ENCODE measurements at places on chromosomes 5 and 9.

DNA sequence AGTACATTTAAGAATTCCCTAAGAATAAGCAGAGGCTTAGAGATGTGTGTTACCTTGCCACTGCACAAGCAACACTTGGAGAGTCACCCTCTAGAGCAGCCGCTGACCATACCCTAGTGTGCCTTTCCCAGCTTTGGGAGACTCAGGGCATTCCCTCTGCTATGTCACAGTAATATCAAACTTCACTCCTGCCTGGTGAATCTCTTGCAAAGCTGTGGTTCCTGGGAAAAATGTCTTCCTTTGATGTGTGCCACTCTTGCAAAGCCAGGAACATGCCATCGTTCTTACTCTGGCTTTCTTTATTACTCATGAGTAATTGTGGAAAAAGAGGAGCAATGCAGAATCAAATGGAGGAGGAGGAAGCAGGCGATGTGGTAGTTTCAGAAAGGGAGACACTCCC lies 173.2 kb downstream of the CCDC192 start:
- no peak for DNase-seq

GRCh38 chr5:66769839-66770617 lies 173.8 kb downstream of the MAST4 start:
- no peak for DNase-seq

GRCh38 chr5:168366116-168366515 lies 74.7 kb downstream of the WWC1 start:
- DNase-seq, result no peak

GRCh38 chr9:27943501-27943900 lies 370.2 kb upstream of the C9orf72 start:
- DNase-seq, result no peak

DNA sequence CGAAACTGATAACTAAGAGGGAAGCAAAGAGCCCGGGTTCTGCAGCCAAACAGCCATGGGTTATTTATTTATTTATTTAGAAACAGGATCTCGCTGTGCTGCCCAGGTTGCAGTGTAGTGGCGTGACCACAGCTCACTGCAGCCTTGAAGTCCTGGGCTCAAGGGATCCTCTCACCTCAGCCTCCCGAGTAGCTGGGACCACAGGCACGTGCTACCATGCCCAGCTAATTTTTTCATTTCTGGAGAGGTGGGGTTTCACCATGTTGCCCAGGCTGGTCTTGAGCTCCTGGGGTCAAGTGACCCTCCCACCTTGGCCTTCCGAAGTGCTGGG lies 24.1 kb downstream of the NDUFA8 start:
- DNase-seq, result no peak

DNA sequence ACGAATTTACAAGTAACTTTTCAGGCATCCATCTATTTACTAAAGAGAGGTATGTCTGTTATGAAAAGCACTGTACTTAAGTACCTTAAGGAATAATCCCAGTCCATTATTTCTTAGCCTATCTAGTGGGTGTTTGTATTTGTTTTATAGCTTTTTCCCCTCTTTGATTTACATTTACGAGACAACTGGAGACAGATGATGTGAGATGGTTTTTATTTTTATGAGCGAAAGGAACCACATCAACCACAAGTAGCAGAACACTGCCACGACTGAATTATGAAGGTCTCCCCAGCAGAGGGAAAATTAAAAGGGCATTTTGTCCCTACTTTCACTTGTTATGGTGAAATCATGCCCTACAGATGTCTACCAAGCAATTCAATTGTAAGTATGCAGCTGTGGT lies 357.8 kb downstream of the NFIB start:
- no peak for DNase-seq

GRCh38 chr5:54403885-54404416 lies 51.5 kb upstream of the HSPB3 start:
- DNase-seq, result no peak

DNA sequence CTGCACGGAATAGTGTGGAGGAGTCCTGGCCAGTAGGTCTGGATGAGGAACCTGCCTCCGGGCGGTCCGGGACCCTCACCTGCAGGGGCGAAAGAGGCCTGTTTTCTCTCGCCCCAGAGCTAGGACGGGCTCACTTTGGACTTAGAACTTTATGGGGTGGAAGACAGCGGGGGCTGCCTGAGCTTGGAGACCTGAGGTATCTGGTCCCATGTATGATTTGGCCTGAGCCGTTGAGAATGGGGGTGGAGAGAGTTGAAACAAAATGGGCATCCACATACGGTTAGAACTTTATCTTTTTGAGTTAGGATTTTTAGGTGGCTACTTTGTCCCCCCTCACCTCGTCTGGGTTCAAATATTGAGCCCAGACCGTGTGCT lies 681 bp upstream of the ETF1 start:
- DNase-seq, result no peak

DNA sequence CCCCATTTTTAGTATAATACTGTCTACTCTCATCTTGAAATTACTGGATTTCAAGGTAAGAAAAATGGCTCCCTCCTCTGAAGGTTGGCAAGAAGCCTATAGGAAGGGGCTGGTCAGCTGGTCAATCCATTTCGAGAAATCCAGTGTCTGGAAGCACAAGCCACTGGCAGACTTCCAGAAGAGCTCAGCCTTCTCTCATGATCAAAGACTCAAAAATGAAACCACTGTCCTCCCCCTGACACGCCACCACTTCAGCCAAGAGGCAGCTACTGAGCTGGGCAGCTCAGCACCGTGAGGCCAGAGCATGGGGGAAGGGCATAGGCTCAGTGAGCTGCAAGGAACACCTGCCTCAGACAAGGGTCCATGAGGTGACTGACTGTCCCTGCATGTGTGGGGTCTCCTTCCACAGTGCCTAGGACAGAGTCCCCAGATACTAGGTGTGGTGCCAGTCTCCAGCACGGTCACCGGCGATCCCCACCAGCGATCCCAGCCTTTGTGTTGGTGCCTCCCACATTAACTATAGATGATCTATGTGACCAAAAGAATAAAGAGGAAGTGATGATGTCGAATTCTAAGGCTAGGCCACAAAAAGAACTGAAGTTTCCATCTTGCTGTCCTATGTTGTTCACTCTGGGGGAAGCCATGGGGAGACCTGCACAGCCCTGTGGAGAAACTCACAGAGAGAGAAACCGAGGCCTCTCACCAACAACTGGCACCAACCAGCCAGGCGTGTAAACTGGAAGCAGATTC lies 100.1 kb upstream of the LRRTM2 start:
- no peak for DNase-seq

GRCh38 chr5:97143704-97144103 lies 1.3 kb upstream of the LIX1 start:
- DNase-seq, result no peak

DNA sequence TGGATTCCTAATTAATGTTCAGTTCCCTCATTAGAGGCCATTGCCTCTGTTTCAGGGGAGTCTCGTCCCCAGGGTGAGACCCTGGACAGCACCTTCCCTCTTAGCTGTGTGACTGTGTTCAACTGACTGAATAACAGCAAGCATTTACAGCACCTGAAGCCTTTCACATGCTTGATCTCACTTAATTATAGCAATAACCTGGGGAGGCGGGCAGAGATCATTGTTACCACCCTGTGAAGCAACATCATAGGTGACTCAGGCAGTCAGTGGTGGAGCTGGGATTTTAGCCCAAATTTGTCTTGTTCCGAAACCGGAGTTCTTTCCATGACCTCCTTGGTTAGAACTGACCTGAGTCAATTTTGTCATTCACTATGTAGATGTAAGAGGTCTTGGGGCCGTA lies 105.2 kb upstream of the RAD23B start:
- no peak for DNase-seq

DNA sequence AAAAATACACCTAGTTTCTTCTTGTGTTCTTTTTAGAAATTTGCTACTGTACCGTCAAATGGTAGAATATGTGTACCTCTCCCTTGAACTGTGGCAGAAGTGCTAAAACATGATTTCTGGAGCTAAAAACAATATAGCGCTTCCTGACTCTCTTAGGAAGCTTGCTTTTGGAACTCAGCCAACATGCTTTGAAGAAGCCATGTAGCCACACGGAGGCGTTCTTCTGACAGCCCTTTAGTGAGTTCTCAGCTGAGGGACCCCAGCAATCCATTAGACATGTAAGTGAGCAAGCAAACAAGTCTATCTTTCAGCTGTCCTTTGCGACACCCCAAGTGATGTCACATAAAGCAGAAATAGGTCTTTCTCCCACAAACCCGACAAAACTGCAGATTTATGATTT lies 917.0 kb downstream of the CDH9 start:
- no peak for DNase-seq

DNA sequence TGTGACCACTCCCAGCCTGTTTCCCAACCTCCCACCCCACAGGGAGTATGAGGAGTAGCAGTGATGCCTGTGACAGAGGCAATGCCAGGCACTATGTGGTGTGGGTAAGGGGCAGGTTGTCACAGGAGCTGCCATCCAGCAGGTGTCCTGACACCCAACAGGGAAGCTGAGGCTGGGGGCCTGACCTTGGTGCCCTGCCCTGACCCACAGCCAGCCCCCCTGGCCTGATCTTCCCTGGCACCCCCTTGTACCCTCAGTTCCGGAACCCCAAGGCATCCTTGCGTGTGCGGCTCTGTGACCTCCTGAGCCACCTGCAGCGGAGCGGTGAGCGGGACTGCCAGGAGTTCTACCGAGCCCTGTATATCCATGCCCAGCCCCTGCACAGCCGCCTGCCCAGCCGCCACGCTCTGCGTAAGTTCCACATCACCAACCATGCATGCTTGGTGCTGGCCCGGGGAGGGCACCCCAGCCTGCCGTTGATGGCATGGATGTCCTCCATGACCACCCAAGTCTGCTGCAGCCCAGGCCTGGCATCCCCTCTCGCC lies 14.4 kb downstream of the CARD19 start:
- DNase-seq, result no peak

- no peak for DNase-seq
These were observed 24.8 kb downstream of the CEP72 start for GRCh38 chr5:636951-637350.

GRCh38 chr5:154351566-154351965 lies 94.2 kb upstream of the SAP30L start:
- DNase-seq, result no peak

GRCh38 chr5:140546851-140547507 lies 483 bp upstream of the EIF4EBP3 start:
- no peak for DNase-seq

DNA sequence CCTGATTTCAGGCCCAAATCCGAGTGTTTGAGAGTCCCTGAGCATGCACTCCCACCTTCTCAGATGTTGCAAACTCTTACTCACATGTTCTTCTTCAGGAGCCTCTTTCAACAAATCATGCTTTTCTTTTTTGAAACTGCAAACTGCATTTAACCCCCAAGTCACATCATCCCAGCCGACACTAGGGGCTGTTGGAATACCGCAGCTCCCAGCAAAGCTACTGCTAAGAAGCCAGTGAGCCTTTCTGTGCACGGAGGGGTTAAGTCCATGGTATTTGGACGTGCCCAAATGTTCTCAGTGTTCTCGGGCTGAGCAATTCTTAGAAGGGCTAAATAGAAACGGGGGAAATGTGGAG lies 282.9 kb downstream of the NFIB start:
- DNase-seq, result no peak

GRCh38 chr5:157607371-157608161 lies 32.0 kb upstream of the ADAM19 start:
- peak; percentile 86 for DNase-seq

DNA sequence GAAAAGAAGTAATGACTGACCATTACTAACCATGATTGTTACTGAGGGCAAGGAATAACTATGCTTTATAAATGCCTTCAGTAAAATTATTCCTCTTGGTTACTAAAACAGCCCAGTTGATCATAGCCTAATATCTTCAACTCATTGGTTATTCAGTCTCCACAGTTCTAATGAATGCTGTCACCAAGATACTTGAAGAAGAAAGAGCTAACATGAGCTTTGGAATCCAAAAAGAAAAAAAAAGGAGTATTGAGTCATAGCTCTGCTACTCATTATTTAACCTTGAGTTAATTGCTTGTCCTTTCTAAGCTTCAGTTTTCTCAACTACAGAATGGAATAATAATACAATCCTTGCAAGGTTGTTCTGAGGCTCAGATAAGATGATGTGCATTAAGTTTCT lies 187.7 kb downstream of the BRINP1 start:
- no peak for DNase-seq

DNA sequence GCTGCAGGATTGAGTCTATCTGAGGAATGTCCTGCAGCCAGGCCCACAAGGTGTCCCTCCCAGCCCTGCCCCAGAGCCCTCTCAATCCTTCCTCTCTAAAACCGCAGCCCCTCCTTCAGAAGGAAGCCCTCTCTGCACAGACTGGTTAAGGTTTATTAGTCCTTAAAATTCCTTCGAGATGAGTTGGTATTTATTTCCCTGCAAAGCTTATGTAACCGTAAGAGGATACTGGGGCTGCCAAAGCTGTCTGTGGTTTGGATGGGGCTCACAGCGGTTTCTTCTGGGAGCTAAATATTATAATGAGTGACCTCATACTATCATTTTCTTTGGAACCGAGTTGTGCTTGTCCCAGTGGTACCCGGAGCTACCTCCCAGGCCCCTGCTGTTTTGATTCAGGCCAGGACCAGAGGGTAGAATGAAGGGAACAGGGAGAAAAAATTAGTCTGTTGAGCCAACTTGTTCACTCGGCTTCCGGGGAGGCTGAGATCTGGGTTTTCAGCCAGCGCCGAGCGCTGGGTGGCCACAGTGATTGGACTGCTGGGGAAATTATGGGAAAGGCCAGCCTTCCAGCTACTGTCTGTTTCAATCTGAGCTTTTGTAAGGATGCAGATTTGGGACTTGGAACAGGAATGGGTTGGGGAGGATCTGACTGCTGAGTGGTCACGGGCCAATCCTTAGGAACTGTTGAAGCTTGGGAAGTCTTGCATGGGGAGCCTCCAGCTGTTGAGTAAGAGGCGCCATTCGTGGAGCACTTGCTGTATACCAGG lies 107.5 kb downstream of the NDFIP1 start:
- no peak for DNase-seq

DNA sequence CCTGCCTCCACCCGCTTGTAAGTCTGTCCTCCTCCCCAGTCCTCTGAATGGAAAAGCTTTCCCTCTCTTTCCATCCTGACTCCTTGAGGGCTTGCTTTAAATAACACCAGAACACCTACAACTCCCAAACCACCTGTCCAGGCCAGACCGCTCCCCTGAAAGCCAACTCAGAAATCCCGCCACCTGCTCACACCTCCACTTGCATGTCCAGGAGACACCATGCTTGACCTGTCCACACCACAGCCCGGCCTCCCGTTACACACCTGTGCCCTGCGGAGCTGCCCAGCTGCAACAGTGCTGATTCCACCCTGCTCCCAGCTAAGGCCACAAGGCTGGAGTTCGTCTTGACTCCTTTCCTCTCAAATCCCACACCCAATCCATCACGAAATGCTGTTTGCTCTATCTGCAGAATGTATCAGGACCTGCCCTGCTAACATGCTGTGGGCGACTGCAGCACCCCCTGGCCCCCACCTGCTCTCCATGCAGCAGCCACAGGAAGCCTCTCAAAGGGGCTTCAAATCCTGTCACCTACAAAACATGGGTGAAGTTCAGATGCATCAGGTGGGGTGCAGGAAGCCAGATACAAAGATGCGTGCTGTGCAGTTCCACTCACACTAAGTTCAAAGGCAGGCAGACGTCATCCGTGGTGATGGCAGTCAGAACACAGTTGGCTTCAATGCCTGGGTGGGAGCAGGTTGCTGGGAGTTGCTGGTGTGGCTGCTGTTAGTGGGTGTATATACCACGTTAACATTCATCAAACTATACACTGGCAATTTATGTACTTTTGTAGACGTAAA lies 166.0 kb downstream of the ROR2 start:
- no peak for DNase-seq
